ENCODE measurements at places on chromosomes 16 and 17.

GRCh38 chr16:11097094-11097786 is 152.9 kb downstream of the CLEC16A start:
- DNase-seq, result no peak

- DNase-seq, result no peak
Observed at GRCh38 chr17:29089601-29090044, 46.7 kb downstream of the PIPOX start.

GRCh38 chr17:4329838-4330237 is 36.6 kb downstream of the UBE2G1 start:
- DNase-seq, result no peak

GRCh38 chr17:66542129-66542966 is 239.9 kb downstream of the PRKCA start:
- no peak for DNase-seq

- no peak for DNase-seq
Observed at GRCh38 chr16:62760398-62760797, 724.2 kb upstream of the CDH8 start.

- DNase-seq, result no peak
Observed at GRCh38 chr17:8621585-8621984, 8.9 kb downstream of the MYH10 start.

- DNase-seq, result no peak
Observed at GRCh38 chr16:84874004-84874435, 54.2 kb downstream of the CRISPLD2 start.

DNA sequence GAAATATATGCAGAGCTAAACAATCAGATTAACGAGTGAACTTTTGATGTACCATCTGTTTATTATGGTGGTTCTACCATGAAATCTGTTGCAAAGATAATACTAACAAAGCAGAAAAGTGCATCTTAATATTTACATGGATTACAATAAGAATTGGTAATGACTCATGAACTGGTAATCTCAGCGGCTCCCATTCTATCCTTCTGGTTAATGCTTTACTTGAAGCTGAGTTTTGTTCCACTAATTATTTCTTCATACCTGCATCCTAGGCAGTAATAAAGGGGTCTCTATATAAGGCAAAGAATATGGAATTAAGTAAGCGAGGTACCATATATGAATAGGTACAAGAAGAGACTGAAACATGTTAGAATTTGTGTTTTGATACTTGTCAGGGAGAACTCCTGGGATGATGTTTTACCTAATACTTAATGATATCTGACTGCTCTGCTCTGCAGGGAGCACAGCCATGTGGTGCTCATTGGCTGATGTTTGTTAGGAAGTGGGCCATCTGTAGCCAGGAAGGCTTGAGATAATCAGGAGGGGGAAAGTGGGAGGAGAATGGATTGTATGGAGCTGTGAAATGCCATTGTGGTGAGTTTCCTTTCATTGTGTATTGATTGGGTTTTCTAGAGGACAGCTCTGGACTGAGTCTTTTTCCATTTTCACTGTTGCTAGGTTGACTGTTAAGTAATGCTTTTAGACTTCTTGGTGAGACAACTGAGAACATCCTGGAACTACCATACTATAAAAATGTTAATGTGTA is 52.6 kb downstream of the MAP2K6 start:
- no peak for DNase-seq

- DNase-seq, result no peak
Observed at GRCh38 chr17:62791235-62791734, 16.8 kb downstream of the MARCHF10 start.

- no peak for DNase-seq
Observed at GRCh38 chr17:1362964-1363363, 37.1 kb downstream of the YWHAE start.

Data from activated naive CD4-positive, alpha-beta T cell treated with anti-CD3 and anti-CD28 coated beads for 36 hours (primary cell).